ENCODE measurements at places on chromosomes 5 and 9.

DNA sequence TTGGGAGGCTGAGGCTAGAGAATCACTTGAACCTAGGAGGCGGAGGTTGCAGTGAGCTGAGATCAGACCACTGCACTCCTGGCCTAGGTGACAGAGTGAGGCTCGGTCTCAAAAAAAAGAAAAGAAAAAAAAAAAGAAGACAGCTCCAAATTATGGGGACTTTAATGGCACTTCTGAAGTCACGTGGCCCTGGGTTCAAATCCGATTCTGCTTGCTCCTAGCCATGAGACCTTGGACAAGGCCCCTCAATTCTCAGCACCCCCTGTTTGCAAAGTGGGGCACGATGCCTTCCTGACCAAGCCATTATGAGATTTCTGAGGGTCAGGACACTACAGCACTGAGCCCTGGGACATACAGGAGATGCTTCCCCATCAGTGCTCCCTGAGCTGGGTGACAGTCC lies 1.1 kb upstream of the ENG start:
- no peak for DNase-seq

DNA sequence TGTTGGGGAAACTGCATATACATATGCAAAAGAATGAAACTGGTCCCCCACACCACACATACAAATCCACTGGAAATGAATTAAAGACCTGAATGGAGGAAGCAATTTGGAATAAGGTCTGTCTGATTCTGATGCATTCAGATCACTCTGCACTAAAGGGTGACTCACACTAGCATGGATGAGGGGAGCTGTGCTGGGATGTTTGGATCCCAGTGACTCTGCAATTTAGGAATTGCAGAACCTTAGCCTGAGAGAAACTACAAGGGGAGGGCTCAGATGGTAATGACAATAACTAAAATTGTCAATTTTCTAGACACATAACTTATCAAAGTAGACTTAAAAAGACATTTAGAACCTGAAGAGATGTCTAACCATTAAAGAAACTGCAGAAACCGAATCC lies 312.0 kb downstream of the CDK5RAP2 start:
- DNase-seq, result no peak

DNA sequence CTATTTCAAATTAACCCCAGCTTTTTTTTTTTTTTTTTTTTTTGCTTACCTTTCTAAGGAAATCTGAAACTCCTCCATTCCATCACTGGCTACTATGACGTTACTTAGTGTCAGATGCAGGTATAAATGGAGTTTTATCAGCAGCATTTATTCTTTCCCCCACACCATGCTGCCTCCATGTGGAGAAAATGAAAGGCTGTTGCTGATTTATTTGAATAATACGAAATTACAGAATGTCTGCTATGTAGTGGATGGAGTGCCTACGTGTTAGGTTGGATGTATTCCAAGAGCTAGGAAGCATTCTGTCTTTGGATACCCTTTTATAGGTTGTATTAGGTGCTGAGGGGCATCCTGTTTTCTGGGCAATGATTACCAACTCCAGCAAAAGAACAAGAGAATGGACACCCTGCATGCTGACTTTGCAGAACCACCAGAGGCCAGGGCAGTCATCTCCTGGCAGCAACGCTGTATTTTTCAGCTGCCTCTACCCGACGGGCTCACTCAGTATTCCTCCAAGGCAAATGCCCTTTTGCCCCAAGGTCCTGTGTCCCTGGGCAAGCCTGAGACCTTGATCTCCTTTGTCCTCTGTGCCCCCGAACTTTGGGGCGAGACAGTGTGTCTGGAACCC lies 199.5 kb downstream of the ALDH1A1 start:
- peak; percentile 41 for DNase-seq

- no peak for DNase-seq
Measured at GRCh38 chr5:147187099-147187540, 47.7 kb upstream of the STK32A start.

- no peak for DNase-seq
Measured at GRCh38 chr9:94150890-94151650, 66.8 kb downstream of the PTPDC1 start.

DNA sequence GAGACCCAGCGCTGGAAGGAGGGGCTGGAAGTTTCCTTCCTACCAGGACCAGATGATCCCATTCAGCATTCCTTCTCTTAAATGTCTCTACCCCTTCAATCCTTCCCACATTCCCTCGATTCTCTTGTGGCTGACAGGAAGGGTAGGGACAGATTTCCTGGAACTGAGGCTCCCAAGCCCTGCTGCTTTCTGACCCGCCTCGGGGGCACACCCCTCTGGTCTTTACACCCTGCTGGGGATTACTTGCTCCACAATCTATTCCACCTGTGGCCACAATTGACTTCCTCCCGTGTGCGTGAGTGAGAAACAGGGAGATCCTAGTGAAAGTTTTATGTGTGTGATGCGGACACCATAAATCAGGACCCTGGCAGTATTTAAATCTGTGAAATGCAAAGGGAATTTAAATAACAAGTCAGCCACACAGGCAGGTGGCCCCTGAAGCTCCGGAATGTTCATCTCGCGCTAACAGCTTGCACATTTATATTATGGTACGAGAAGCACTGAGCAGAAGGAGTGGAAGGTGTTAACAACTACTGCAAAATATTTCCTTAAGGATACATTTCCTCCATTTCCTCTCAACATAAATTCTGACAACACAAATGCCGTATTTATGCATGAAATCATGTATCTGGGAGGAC lies 237.5 kb downstream of the SLIT3 start:
- no peak for DNase-seq

DNA sequence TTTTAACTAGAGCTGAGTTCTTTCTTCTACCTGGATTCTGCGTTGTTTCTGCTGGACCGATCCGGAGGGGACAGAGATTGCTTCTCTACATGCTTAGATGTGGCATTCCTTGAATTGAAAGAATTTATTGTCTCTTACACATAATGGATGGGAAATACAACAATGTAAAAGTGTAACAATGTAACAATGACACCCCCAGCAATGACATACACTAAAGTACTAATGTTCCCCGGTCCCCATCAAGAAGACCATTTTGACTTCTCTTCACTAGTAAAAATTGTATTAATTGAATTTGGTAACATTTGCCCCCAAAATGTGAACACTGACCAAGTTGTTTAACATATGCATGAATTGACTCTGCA lies 760.2 kb downstream of the TAF11L14 start:
- DNase-seq, result no peak

DNA sequence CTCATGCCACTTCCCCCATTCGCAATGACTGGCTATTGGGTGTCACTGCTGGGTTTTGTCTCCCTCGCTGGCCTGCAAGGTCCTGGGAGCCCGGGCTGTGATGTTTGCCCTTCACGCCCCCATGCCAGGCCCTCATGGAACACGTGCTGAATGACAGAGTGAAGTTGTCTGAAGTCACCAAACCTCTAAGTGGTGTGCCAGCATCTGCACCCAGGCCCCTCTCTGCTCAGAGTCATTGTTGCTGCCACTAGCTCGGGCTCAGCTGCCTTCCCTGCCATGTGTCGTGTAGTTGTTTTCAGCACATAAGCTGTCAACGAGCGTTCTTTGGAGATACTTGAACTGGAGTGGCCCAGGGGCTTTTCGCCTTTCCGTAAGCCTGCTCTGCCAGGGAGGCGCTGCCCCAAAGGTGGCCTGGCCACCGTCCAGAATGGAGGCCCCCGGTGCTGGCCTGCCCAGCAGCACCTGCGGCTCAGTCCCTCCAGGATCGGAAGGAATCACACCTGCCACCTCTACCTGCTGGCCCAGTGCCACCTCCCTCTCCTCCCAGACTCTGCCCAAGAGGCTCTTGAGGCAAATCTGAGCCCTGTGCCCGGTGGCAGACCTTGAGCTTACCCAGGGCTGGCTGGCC lies 250.1 kb downstream of the PBX3 start:
- no peak for DNase-seq

DNA sequence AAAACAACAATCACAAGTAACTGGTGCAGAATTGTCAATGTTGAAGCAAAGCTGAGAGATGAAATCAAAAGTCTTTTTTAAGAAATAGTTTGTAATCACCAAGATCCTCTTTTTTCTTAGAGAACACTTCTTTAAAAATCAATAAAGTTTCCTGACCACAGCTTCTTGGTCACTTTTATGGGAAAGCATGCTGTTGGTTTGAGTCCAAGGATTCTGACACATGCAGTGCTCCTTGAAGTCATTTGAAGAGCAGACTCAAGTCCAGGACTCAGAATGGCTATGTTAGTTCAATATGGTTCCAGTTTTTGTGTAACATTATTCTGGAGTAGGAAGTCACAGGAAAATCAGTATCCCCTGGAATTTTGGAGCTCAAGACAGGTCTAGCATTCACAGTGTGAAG lies 480.6 kb downstream of the NR2F1-AS1 start:
- DNase-seq, result no peak

- DNase-seq, result no peak
Measured at GRCh38 chr9:4837261-4838188, 44.8 kb downstream of the RCL1 start.

GRCh38 chr9:18493451-18493993 lies 19.6 kb downstream of the ADAMTSL1 start:
- DNase-seq, result no peak

DNA sequence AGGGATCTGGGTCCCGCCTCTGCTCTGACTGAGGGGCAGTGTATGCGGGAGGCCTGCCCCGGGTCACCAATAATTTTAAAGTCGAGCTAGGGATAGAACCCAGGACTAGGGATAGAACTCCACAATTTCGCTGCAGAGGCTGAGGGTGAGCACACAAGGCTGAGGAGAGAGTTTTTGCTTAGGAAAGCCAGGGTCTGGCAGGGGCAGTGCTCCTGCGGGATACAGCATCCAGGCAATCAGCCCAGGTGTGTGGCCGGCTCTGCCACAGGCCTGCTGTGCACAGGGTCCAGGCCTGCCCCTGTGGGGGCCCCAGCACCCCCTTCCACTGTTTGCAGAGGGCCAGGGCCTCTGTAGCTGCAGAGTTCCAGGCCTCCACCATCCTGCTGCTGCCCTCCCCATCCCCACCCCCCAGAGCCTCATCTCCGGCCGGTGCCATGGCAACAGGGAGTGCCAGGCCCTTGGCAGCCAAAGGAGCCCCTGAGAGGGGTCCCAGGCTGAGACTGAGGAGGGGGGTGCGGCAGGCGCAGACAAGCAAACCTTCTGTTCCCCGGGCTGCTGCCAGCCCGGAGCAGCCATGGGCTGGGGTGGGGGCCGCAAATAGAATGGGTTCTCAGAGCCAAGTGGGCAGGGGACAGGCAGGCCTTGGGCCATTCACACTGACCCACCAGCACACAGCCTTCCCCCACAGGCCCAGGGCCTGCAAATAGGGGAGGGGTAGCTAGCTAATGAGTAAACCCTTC lies 8.6 kb downstream of the PDGFRB start:
- no peak for DNase-seq

DNA sequence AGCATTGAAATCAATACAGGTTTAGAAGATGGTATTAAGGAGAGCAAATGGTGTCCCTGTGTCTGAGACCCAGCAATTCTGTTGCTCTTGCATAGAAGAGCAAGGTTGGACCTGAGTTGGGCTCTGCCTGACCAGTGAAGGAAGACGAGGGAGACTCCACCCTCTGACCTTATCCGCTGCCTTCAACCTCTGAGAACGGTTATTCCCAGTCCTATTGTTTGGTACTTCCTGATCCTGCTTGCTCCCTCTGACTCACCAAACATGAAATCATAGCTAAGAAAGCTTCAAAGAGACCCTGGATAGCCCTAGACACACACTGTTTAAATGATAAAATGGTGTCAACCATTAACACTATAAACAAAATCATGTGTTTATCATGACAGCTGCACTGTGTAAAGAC lies 218.5 kb downstream of the PLK2 start:
- no peak for DNase-seq

GRCh38 chr5:17037751-17038150 lies 101.7 kb upstream of the MYO10 start:
- DNase-seq, result no peak

GRCh38 chr5:54438620-54439389 lies 16.7 kb upstream of the HSPB3 start:
- no peak for DNase-seq

DNA sequence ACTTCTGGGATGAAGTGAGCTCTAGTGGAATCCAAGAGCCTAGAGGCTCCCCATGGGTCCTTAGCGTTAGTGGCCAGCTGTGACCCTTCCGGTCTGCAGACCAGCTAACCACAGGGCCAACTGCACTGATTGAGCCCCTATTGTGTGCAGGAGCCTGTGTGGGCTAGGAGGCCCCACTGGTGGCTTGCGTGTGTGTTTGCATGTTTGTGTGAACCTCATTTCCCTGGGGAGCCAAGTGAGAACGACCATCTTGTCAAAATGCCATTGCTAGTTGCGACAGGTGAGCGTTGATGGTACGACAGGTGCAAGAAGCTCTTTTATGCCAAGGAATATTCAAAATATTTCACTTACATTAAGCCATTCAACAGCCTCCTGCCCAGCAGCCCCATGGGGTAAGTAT lies 44.1 kb upstream of the ANKRD33B start:
- peak; percentile 65 for DNase-seq

DNA sequence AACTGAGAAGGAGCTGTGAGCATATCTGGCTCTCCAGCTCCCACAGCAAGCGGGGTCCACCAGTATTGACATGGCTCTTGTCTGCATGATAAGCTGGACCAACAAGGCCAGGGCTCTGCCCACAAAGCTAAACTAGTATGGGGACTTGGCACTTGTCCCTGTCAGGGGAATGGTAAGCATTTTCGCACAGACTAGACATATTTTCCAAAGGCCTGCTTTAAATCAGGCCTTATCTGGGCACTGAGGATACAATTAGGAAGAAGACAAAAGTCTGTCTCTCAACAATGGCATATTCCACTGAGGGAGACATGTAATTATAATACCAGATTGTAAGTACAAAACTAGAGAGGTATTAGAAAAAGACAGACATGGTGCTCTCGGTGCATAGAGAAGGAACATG lies 32.1 kb downstream of the CSF2 start:
- DNase-seq, result no peak

GRCh38 chr9:127035423-127035822 lies 87.0 kb downstream of the ANGPTL2 start:
- DNase-seq, result no peak

DNA sequence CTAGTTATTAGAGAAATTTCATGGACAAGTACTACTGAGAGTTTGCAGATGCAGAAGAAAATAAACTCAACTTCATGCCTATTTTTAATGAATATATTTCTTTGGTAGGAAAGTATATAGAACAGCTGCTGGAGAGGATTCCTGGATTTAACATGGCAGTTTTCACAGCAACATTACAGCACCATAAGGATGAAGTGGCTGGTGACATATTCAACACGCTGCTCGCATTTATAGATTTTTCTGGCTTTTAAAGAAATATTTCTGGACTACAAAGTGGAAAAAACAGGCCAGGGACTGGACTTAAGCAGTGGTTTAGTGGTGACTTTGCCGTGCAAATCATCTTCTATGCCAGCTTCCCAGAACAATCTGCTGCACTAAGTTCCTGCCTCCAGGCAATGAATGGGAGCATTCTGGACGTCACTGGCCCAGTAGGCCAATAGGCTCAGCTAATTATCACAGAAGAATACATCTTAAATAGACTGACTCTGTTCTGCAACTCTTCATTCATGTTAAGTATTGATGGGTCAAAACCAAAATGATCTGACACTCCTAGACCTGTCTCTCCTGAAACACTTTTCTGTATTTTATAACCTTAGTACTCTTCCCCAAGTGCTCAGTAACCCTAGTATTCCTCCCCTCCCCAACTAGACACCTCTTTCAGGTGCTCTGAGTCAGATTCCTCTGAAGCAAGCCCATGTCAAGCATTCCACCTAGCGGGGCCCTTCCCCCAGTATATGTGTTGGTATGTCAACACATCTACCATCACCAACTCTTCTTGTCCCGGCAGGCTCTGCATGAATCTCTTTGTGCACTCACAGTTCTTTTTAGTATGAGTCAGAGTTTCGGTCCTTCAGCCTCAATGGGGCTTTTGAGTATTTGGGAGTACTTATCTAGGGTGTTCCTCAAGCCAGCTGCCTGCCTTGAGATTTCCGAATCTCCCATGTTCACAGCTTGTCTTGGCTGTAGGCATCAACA lies 625.5 kb downstream of the CHSY3 start:
- no peak for DNase-seq
